ENCODE measurements at places on chromosomes 6 and 20.

GRCh38 chr6:24078200-24078599, 47.8 kb upstream of the NRSN1 start:
- DNase-seq = no peak

DNA sequence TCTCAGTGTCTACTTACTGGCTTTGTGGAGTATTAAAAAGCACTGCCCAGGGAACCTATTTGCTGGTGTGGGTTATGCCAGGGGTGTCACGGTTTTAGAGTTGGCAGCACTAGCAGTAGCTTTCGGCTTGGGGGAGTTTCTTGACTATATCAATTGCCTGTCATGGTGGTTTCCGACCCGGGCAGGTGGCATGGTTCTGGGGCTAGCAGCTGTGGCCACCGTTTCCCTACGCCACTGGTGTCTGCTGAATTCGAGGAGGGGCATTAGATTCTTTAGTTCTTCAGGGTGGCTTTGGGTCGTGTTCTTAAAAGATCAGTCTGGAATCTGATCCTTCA, 55.6 kb upstream of the FOXC1 start:
- DNase-seq = no peak

- DNase-seq = no peak
Observed at GRCh38 chr6:714100-714499, 21.2 kb upstream of the EXOC2 start.

GRCh38 chr6:37200085-37200484, 30.1 kb downstream of the PIM1 start:
- no peak for DNase-seq

GRCh38 chr6:1396952-1397868, 7.8 kb downstream of the FOXF2 start:
- peak; percentile 68 for DNase-seq

DNA sequence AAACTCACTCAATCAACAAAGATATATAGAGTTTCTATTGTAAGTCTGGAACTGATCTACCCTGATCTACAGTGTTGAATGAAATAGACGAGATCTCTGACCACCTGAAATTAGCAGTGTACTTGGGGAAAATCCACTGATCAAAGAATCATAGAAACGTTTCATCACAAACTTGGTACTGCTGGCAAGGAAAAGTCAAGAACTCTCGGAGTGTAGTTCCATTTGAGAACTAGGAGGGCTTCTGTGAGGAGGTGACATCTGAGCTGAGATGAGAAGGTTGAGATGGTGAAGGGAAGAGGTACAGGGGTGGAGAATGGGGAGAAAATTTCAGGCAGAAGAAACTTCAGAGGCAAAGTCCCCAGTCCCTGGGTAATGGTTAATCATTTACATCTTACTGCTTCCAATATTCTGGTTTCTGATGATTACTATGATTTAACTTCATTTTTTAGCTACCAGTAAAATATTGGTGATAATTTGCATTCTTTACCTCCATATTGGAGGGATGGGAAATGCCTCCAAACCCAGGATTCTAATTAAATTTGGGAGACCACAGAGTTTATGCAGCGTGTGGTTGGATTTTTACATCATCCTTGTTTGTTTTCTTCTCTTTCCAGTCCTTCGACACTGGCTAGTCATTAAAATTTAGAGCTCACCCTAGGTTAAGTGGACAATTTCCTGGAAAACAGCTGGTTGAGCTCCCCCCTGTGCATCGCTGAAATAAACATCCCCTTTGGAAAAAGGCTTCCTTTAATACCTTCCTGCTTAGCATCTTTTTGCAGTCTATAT, 191.9 kb downstream of the BCAS1 start:
- no peak for DNase-seq

DNA sequence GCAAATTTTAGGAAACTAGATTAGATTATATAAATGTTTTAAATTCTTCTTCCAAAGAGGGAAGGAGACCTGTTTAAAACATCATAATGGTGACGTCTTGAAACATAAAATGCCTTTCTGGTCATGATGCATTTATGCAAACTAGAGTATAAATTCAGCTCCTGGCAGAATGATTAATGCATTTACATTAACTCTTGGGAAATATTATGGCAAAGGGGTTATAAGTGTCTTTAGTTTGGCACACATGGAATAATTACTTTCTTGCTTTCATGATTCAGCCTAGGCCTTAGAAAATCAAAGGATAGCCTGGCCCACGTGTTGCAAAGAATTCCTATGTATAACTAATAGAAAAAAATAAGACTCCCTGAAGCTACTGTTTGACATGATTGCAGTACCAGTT, 639.2 kb downstream of the RFPL4B start:
- no peak for DNase-seq

- DNase-seq = no peak
Observed at GRCh38 chr6:32602383-32602782, 12.7 kb upstream of the HLA-DRB1 start.

DNA sequence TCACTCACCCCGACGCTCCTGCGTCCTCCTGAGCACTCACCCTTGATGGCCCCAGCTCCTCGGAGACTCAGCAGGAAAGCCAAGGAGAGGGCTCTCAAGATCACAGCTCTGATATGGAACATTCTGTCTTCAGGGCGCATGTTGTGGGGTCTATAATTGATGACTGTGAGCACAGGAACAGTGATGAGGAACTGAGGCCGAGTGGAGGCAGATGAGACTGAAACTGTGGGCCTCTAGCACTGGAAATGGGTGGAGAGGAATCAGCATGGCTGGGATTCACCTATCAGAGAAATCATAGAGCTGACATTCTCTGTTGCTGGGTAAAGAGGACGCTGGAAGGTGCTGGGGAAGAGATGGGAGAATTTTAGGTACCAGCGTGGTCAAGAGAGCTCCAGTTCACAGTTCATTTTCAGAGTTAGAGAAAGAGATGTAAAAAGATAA, at the start of gene HLA-DPA1:
TSS of gene HLA-DPA1 (minus strand) at position 219 of the 441 bp plus-strand sequence.
- DNase-seq = no peak

DNA sequence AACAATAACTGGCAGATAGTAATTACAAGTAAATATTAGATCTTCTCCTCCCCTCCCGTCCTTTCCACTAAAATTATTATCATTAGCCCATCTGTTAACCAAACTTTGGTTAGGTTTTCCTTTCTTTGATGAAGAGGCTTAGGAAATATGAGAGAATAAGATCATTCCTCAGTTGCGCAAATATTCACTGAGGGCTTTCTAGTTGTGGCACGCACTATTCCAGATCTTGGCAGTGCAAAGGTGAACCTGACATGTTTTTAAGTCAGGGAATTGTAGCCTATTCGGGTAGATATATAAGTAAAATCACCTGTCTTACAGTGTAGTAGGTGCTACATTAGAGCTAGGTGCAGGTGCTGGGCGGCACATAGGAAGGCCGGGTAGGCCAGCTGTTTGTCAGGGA, 31.1 kb downstream of the RNF217 start:
- DNase-seq = no peak

DNA sequence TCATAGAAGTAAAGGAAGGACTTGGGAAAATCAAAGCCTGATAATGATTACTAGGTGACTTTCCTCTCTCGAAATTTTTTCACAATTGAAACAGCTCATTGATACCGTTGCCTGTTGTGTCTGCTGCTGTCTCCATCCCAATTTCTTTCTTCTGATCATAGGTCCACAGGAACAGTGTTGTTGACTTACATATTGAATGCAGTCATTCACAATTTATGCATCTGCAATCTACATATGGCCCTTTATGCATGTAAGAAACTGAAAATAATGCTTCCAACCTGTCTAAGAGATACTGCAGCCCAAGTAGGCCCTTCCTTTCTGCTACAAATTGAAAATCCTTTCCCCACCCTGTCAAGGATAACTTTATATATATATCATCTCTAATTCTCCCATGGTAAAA, 381.3 kb downstream of the PKHD1 start:
- no peak for DNase-seq

DNA sequence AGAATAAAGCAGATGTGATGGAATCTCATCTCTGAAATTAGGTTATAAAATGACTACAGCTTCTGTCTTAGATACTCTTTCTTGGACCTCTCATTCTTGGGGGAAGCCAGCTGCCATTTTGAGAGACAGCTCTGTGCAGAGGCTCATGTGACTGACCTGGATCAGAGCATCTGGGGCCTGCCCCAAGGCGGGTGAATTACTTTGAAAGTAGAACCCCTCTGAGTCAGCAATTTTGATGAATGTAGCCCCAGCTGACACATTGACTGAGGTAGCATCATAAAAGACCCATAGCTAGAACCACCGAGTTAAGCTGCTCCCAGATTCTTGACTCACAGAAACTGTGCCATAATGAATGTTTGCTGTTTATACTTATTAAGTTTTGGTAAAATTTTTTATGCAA, 124.5 kb downstream of the THEMIS start:
- DNase-seq = no peak

GRCh38 chr20:4813863-4814695, 92.4 kb downstream of the PRND start:
- DNase-seq = peak; percentile 51

DNA sequence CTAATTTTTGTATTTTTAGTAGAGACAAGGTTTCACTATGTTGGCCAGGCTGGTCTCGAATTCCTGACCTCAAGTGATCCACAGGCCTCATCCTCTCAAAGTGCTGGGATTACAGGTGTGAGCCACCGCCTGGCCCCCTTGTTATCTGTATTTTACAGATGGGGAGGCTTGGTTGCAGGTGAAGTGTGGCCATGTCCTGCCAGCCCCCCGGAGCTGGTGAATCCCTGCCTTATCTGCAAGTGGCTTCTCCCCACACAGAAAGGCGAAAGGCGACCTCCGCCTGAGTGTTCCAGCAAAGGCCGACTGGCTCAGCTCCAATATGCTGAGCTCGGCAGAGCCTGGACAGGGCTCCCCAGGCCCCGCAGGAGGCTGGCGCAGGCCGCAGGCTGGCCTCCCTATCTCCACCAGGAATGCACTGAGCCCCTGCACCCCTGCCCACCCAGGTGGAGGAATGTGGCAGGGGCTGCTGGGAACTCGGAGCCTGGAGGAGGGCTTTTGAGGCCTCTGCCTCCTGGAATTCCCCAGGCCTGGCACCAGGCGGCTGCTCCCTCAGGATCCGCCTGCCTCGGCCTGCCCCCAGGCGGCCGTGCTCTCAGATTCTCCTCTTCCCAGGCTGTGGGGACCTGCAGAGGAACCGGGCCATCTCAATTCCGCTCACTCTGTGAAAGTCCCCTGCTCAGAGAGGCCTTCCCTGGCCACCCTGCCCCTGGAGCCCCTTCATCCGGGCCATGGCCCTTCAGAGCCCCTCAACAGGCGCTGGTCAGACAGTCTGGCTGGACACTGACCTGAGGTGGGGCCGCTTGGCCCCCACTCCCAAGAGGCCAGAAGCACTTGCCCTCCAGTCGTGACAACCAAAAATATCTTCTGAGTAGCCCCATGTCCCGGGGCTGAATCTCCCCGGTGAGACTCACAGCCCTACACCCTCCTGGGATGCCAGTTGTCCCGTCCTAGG, 9.3 kb upstream of the LAMA5 start:
- no peak for DNase-seq

DNA sequence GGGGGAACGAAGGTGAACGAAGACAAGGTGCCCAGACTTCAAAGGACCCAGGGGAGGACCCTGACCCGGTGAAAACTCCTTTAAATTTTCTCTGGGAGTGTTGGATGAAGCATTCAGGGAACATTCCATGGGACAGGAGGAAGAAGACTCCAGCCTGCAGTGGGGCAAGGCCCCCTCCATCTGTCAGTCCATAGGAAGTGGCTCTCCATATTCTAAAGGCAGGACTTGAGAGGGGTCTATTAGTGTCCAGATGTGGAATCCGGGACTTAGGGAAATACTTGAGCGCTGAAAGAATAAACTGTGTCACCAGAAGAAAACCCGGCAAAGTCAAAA, 3.2 kb upstream of the BPIFA2 start:
- no peak for DNase-seq

GRCh38 chr6:143117108-143117507, 56.4 kb downstream of the AIG1 start:
- DNase-seq = no peak

- DNase-seq = no peak
Observed at GRCh38 chr20:23093613-23094012, 7.5 kb upstream of the CD93 start.

GRCh38 chr20:25466846-25467245, 59.4 kb downstream of the GINS1 start:
- DNase-seq = no peak

GRCh38 chr6:40620574-40621240, 33.5 kb upstream of the LRFN2 start:
- DNase-seq = no peak

DNA sequence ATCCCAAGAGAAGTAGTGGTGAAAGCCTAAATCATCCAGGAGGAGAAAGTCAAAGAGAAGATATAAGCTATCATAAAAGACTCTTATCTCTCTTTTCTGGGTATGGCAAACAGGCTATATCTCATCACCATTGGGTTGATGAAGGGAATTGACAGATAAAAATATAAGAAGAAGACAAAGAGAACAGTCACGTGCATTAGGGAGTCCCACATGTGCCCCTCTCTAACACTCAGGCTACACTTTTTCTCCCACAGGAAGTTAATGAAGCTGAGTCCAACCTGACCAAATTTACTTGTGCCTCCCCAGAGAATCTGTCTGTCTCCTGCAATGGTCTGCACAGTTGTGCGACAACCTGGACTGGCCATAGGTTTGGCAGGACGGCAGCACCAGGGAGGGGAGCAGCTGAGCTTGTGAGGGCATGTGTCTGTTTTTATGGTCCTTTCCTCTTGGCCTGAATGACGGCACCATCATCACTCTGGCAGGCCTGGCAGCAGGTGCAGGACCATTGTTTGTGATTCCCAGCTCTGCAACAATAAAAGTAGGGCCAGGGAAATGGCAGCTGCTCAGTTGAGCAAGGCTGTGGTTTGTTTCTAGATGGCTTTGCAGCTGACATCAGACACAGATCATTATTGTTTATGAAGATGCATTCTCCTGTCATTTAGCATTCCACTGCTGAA, 144.5 kb upstream of the MCHR2 start:
- DNase-seq = no peak

GRCh38 chr6:157453131-157453530, 72.1 kb downstream of the ZDHHC14 start:
- no peak for DNase-seq

DNA sequence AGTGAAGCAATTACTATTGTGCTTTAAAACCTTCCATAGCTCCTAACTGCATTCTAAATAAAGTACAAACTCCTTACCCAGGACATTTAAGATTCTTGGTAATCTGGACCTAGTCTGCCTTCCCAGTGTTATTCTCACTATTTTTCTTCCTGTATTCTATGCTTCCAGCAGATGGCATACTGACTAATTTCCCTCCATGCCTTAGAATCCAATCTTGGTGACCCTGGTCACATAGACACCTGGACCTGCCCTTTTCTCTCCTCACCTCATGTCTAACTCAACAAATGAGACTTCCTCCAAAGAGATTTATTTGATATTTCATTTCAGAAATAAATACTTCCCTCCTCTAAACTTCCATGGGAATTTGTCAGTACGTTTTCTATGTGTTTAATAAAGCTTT, 25.8 kb downstream of the ROS1 start:
- DNase-seq = no peak

- no peak for DNase-seq
Observed at GRCh38 chr6:100664274-100665040, 199.7 kb upstream of the SIM1 start.

- DNase-seq = no peak
Observed at GRCh38 chr6:135796643-135797305, 54.7 kb upstream of the PDE7B start.

DNA sequence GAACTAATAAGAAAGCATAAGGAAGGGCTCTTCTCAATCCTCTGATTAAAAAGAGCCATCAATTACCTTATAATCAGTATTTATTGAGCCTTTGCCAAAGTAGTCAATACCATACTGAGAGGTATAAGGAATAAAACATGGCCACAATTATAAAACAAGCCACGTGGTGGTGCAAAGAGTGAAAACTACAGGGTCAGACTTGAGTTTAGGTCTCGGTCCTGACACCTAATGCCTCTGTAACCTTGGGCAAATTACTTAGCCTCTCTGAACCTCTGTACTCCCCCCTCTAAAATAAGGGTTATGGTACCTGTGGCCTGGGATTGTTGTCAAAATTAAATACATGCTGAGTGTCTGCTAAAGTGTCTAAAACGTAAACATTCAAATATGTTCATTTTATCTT, 11.8 kb downstream of the TRIM10 start:
- DNase-seq = no peak
